ENCODE measurements at places on chromosomes 11 and 22. TPM values are rescaled to one million over a fixed set of nuclear protein-coding genes. Genes with fewer than 3 reads are reported as not detected.

Gene AQP11
- 0.69 TPM for total RNA-seq

Gene VSIG10L2
- total RNA-seq: 0.08 TPM

Gene ZNF74
- 5.0 TPM for total RNA-seq

Gene NCF4
- 5.5 TPM for total RNA-seq

Gene NAA40
- 19.7 TPM for total RNA-seq

Gene LRRC32
- 35.1 TPM for total RNA-seq

Gene ACTN3
- total RNA-seq: not detected

Gene DNAJB7
- total RNA-seq: not detected

Gene LUZP2
- not detected for total RNA-seq

Gene VWA5A
- 4.6 TPM for total RNA-seq

Gene SLC37A2
- 2.4 TPM for total RNA-seq

Gene KRTAP5-7
- total RNA-seq: not detected

Gene SLC22A9
- not detected for total RNA-seq

Gene CLDN5
- 19.5 TPM for total RNA-seq

Gene DDX25
- 0.14 TPM for total RNA-seq

Gene TRIM64C
- total RNA-seq: not detected

Gene RBM14
- 37.9 TPM for total RNA-seq

Gene AMBRA1
- total RNA-seq: 14.2 TPM

Gene PARVA
- 75.4 TPM for total RNA-seq

Gene GSTT2B
- total RNA-seq: 4.9 TPM

Gene PANX3
- total RNA-seq: not detected

Gene SLC16A8
- total RNA-seq: not detected

Gene PNPLA5
- not detected for total RNA-seq

Gene PHOX2A
- not detected for total RNA-seq

Gene CNTN5
- 0.36 TPM for total RNA-seq

Gene CST6
- not detected for total RNA-seq

Gene ZNF143
- 21.7 TPM for total RNA-seq

Gene TRIM21
- total RNA-seq: 8.4 TPM

Gene P2RY2
- 19.8 TPM for total RNA-seq

Gene RAG2
- not detected for total RNA-seq

Gene MFNG
- total RNA-seq: 11.8 TPM

Gene SMTNL1
- total RNA-seq: not detected

Gene CCDC81
- 0.71 TPM for total RNA-seq

Gene SCT
- not detected for total RNA-seq

Gene ELMOD1
- total RNA-seq: 2.3 TPM

Gene HEPN1
- total RNA-seq: not detected

Gene H19
- 634 TPM for total RNA-seq

Gene CLCF1
- 0.82 TPM for total RNA-seq

Gene ZDHHC24
- total RNA-seq: 5.2 TPM

Gene TMEM132A
- total RNA-seq: 6.4 TPM

Gene HMOX1
- 4.8 TPM for total RNA-seq

Gene POU2AF2
- not detected for total RNA-seq

Gene OR5T1
- not detected for total RNA-seq

Gene OR51G2
- total RNA-seq: not detected

Gene GDPD4
- total RNA-seq: not detected

Gene DDTL
- total RNA-seq: 1.5 TPM

Data from left ventricle myocardium inferior (tissue), 1 donor.